ENCODE measurements at places on chromosomes 5 and 9. TPM values are rescaled to one million over a fixed set of nuclear protein-coding genes. Genes with fewer than 3 reads are reported as not detected.

Gene ACTL7B
- not detected for total RNA-seq

Gene PRSS3
- 1.3 TPM for total RNA-seq

Gene KCNT1
- total RNA-seq, result not detected

Gene COL5A1
- total RNA-seq, result not detected

Gene DND1
- 7.8 TPM for total RNA-seq

Gene TRAPPC13
- total RNA-seq, result 27.4 TPM

Gene TTC23L
- total RNA-seq, result not detected

Gene TSSK1B
- not detected for total RNA-seq

Gene ADAMTS16
- total RNA-seq, result not detected

Gene TXNDC8
- not detected for total RNA-seq

Gene ABCA1
- 4.9 TPM for total RNA-seq

Gene PCDHB14
- total RNA-seq, result not detected

Gene RELL2
- 8.1 TPM for total RNA-seq

Gene GPR21
- 1.4 TPM for total RNA-seq

Gene AOPEP
- 11.7 TPM for total RNA-seq

Gene PKD2L2
- not detected for total RNA-seq

Measured in natural killer cell treated with Interleukin-12 subunit alpha and Interleukin-12 subunit beta and Interleukin-15 and Interleukin-18, amount 100 ng/mL, for 72 hours (primary cell).